ENCODE measurements at places on chromosomes 16 and 17.

DNA sequence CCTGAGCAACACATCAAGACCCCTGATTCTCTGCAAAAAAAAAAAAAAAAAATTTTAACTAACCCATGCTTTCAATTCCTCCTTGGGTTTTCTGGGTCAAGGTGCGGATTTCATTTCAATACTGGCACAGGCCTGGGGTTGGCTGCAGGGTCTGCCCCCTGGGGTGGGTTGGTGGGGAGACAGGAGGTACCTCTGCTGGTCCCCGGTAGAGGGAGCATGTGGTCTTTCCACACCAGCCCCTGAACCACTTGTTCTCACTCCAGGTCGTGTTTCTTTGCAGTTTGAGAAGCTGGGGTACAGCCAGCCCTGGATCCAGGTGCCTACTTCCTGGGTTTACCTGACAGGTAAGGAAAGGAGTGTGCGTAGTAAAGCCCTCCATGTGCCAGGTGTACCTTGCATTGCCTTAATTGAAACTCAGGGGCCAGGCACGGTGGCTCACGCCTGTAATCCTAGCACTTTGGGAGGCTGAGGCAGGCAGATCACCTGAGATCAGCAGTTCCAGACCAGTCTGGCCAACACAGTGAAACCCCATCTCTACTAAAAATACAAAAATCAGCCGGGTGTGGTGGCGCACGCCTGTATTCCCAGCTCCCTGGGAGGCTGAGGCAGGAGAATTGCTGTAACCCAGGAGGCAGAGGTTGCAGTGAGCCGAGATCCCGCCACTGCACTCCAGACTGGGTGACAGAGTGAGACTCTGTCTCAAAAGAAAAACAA, 21.8 kb downstream of the SDR42E2 start:
- no peak for DNase-seq

DNA sequence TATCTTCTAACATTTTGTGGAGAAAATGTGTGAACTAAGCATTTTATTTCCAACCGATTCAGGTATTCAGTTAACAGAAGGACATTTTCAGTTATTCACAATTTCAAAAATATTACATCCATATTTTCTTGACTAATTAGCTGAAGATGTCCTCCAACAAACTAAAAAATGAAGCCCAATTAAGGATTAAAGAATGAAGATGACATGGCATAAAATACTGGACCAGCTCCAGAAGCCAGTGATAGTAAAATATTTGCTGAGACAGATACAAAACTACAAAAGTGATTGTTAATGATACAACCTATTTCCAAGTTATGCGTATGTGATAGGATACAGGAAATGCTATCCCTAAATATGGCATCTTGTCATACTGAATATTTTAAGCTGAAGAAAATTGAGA, 48.6 kb downstream of the PMP22 start:
- no peak for DNase-seq

- DNase-seq, result peak; percentile 96
Measured at GRCh38 chr17:7887482-7888183, 956 bp upstream of the CHD3 start.

- DNase-seq, result no peak
Measured at GRCh38 chr16:50040710-50041109, 15.7 kb downstream of the CNEP1R1 start.

DNA sequence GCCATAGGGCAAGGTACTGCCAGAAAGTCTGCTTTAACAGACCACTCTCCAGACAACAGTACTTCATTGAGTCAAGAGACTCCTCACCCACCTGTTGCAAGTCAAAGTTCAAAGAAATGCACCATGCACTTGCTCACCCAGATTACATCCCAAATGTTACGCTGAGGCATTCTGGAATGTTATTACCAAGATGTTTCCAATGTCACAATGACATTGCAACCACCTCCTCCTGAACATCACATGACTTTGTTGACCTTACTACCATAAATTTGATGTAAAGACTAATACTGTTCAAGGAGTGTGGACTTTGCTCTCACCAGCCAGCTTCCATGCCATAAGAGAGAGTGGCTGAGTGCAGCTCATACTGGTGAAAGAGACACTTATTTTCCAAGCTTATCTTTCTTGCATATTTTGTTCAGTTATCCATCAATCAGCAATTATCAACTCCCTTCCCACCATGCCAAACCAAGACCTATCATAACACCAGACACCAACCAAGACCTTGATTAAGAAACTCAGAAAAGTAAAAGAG, 58.5 kb upstream of the BCAR1 start:
- DNase-seq, result no peak

DNA sequence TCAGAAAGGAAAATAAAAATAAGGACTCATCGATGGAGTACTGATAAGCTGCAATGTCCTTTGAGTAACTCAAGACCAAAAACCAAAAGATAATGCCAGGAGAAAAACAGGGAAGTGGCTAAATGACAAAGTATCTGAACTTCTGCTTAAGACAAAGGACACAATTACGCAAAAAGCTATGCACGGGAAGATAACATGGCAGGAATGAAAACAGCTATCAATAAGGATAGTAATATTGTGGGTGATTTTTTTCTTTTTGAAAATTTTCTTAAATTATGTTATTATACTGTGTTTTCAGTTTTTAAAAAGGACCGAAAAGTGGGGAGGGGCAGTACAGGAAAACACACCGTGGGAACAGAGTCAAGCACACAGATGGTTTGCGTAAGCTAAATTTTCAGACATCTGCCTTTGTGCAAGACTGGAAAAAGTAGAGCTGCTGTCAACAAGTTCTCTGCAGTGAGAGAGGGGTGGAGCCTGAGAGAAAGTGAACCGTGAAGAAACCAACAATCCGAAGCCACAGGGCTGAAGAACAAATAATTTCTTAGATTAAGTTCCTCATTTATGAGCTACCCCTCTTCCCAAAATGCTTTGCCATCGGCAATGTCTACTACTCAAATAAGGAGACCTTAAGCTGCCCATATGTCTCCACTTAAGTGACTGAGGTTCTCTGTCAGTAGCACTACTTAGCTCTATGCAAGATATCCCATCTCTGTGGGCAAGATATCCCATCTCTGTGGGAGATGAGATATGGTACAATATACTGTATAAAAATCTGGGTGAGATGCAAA, 99.9 kb upstream of the CORO6 start:
- no peak for DNase-seq

DNA sequence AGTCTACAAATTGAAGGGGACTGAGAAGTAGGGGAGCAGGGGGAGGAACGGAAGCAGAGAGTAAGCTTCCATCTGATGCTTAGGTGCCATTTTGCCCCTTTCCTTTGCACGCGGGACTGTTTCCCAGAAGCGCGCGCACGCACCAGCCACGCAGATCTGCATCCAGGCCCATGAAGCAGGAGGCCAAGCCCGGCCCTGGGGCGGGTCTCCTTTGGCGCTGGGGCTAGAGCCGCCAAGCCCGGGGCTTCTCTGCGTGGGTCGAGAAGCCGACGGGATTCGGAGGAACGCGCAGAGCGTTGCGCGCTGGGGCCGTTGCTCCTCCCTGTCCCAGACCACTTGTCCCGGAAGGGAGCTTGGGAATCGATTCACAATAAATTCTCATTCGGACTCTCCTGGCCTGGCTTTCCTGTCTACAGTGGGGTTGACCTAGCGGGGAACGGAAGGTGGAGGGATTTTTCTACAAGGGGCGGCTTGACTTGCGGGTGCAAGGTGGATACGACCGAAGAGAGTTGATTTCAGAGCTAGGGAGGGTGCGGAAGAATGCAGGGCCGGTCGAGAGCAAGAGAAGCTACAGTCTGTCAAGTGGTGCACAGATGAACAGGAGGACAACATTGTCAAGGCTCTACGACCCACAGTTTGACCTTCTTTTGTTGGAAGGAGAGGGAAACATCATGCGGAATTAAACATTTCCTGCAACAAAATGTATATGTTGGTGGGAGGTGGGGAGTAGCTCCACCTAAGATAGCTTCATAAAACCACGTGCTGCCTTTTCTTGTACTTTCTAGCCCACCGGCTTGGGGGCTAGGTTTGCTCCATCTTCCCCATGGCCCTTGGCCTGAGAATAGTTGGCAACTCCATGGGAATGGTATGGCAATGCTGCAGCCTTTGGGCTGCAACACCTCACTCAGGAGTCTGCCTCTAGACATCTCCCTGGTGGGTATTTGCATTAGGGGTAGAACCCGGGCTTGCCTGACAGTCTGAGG, 4.5 kb downstream of the HOXB9 start:
- DNase-seq, result no peak

DNA sequence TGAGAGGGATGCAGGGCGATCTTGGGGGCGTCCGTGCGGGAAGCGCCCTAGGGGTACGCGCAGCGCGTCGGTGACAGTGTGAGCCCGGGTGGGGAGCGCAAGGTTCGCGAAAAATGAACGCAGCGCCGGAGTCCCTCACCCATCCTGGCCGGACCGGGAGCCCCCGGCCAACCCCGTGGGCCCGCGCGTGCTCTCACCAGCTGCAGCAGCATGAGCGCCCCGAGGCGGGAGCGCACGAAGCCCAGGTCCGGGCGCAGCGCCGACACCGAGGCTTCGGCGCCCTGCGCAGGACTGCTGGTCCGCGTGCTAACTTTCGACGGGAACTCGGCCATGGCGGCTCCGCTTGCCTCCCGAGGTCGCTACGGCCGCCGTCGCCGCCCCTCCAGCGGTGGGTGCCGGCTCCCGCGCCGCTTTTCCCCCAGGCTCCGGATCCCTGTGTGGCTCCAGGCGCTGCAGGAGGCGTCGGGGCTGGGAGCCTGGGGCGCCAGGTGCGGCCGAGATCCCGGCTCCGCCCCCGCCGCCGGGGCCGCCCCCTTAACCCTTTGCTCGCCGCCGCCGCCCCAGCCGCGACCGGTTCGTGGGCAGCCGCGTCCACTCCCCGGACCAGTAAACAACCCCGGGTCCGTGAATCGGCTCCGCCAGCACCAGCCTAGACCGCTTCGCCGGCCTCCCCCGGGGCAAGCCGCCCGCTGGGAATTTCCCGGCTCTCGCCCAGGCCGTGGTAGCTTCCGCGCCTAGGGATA, at the start of gene PLLP:
Gene PLLP (minus strand): TSS at position 464 of the 743 bp plus-strand sequence. CDS start 132 bp downstream, at position 332.
- no peak for DNase-seq

DNA sequence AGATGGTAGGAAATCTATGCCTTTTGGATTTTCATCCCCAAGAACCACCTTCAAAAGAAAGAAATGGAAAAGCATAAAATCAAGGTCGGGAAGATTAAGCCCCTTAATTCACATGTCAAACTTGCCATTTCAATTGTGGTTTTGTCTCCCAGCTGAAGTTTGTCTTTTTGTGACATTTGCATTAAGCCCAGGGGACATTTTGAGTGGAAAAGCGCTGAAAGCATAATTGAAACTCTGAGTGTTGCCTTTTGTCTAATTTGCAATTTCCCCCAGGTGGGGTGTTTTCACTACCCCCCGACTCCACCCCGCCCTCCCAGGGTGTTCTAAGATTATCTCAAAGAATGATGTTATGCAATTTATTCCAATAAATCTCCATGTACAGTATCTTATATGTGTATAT, 396.2 kb downstream of the CDH13 start:
- no peak for DNase-seq

- no peak for DNase-seq
Measured at GRCh38 chr16:11597235-11598095, 10.7 kb upstream of the LITAF start.

- no peak for DNase-seq
Measured at GRCh38 chr16:49730772-49731171, 125.1 kb downstream of the ZNF423 start.

DNA sequence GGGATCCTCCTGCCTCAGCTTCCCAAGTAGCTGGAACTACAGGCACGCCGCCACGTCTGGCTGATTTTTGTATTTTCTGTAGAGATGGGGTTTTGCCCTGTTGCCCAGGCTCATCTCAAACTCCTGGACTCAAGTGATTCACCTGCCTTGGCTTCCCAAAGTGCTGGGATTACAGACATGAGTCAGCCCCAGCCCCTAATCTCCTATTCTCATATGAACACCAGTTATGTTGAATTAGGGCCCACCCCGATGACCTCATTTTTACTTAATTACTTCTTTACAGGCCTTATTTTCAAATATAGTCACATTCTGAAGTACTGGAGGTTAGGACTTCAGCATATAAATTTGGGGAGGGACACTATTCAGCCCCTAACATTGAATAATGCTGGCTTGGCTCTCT, 49.2 kb downstream of the ZNRF1 start:
- DNase-seq, result no peak

GRCh38 chr16:53611179-53611696, 92.4 kb downstream of the RPGRIP1L start:
- DNase-seq, result no peak

DNA sequence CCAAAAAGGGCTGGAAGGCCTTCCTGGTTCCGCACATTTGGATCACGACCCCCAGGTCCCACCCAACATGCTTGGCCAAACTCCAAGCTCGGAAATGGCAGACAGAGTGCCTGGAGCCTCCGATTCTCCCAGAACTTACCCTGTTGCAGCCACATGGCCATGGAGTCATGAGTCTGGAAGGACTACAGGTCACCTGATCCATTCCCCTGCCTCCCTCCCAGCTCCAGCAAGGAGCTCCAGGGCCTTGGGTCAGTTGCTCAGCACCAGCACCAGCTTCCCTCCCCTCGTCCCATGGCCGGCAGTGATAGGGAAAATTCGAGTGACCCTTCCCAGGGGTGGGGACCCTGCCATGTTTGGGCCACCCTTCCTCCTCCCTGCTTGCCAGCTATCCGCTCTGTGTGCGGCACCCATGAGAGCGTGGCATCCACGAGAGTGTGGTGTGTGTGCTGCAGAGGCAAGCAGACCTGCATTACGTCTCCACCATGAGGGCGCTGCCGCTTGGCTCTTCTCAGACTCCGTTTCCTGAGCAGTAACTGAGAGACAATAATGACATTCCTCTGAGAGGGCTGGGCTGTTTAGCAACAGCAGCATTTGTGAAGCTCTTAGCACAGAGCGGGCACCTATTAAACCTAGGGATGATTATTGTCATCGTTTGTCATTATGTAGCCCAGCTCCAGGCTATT, 21.3 kb upstream of the RPL38 start:
- DNase-seq, result no peak

GRCh38 chr17:42853597-42853967, 2.6 kb downstream of the AOC3 start:
- DNase-seq, result peak; percentile 21

DNA sequence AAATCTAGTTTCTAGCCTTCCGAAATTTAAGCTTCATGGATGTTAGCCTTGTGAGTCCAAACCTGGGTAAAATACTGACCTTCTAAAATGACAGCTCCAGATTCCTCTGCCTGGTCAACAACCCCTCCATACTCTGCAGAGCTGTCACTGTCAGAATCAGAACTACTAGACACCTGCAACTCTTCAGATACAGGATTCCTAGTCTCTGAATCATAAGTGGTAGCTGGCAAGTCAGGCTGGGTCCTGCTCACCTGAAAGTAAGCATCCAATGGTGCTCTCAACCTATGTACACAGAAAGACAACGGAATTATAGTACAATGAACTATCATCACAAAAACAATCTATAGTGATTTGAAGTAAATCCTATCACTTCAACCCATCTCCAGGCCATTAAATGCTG, 14.8 kb downstream of the RFWD3 start:
- no peak for DNase-seq

DNA sequence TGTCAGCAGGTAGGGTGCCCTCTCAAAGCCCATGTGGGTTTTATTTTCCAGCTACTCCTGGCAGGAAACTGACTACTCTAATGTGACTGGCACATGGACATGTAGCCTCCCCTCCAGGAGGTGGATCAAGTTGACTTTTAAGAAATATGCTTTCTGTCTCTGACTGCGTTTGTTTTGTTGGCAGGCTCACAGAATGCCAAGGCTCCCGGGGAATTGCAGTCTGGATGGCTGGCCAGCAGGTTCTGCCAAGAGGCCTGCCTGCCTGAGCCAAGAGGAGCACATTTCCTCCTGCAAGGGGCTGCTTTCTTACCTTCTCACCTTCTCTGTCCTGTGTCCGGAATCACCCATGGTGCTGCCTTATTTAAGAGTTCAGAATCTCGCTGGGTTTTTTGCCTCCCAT, 217.3 kb upstream of the ERCC4 start:
- no peak for DNase-seq
